ENCODE measurements at places on chromosomes 7 and 10. TPM values are rescaled to one million over a fixed set of nuclear protein-coding genes. Genes with fewer than 3 reads are reported as not detected.

DNA sequence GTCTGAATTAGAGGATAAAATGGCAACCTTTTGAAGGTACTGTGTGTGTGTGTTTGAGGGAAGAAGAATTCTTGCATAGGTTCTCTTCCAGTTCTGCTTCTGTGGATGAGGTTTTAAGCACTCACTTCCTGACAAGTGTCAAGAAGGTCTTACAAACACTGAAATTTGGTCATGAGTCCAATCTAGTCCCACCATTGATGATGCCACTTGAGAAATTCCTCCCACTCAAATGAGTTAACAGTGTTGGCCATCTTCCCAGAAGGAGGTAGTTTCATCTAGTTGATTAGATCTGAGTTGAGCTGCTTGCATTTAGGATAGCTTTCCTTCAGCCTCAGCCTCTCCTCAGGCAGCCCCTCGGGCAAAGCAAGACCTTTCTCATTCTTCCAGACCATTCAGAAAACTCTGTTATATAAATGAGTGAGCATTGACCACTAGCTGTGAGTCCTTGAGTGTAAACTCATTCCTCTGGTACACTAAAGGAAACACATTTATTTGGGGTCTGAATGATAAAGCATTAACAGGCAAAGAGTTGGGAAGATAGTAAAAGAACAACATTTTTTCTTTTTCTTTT is 189.5 kb downstream of the TRIL start:
- H3K4me1 ChIP-seq, result no peaks in the 10 kb centered on the region
- H3K4me3 ChIP-seq, result no peak overlapping the region
- no peaks in the 10 kb centered on the region for H3K36me3 ChIP-seq
- no peak for DNase-seq

DNA sequence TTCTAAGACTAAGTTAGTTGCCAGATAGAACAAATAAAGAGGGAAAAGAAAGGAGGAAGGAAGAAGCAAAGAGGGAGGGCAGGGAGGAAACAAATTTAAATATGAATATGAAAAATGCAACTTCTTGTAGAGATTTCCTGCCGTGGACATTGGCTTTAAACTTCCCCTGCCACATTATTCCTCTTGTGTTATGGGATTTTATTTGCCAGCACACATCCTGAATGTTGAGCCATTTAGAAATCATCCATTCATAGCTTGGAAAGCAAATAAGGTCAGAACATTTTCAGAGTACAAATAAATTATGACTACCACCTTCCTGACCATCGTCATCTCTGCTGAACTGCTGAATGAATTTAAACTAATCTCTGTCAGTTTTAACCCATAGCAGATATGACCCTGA is 911.9 kb upstream of the LRRN3 start:
- H3K27me3 ChIP-seq, result no peaks in the 10 kb centered on the region
- no peaks in the 10 kb centered on the region for H3K4me1 ChIP-seq
- no peak overlapping the region for H3K27ac ChIP-seq
- no peak for DNase-seq
- H3K36me3 ChIP-seq, result no peaks in the 10 kb centered on the region
- H3K4me3 ChIP-seq, result no peak overlapping the region

The IGF2BP3 gene
- 0.23 TPM for polyA plus RNA-seq

The HOXA13 gene
- not detected for polyA plus RNA-seq

The STEAP2 gene
- 2.3 TPM for polyA plus RNA-seq

The ITIH5 gene
- polyA plus RNA-seq, result 0.71 TPM

The PAX4 gene
- polyA plus RNA-seq, result not detected
